Hippocampal formation (tissue), 2 donors: ENCODE measurements at places on chromosomes 12 and 14.

GRCh38 chr12:68280240-68280639 lies 26.8 kb upstream of the IL22 start:
- no peak for DNase-seq

GRCh38 chr12:69459477-69459876 lies 10.7 kb upstream of the FRS2 start:
- DNase-seq = peak; percentile 82

- no peak for DNase-seq
Observed at GRCh38 chr12:109589240-109589590, 15.6 kb downstream of the MVK start.

- DNase-seq = no peak
Observed at GRCh38 chr14:104421401-104421821, 158.2 kb upstream of the C14orf180 start.

GRCh38 chr12:72282721-72283120 lies 10.6 kb downstream of the TRHDE start:
- DNase-seq = peak; percentile 18

- no peak for DNase-seq
Observed at GRCh38 chr12:77256956-77257355, 191.6 kb upstream of the E2F7 start.

DNA sequence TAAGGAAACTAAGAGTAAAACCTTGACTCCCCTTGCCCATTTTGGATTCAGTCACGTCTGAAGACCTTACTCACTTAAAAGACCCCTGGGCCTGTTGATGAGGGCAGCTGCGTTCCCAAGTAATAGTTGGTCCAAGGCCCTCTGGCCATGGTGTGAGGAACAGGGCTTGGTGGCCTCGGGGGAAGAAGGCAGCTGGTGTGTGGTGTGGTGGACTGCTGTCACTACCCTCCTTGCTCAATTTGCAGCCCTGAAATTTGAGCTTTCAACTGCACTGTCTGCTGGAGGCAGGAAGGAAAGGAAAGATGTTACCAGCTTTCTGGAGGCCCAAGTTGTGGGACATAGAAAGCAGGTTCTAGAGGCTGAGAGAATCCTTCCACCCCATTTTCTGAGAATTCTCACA lies 128.2 kb downstream of the SLC38A6 start:
- DNase-seq = no peak

GRCh38 chr14:104964546-104964945 lies 13.6 kb downstream of the AHNAK2 start:
- DNase-seq = no peak

DNA sequence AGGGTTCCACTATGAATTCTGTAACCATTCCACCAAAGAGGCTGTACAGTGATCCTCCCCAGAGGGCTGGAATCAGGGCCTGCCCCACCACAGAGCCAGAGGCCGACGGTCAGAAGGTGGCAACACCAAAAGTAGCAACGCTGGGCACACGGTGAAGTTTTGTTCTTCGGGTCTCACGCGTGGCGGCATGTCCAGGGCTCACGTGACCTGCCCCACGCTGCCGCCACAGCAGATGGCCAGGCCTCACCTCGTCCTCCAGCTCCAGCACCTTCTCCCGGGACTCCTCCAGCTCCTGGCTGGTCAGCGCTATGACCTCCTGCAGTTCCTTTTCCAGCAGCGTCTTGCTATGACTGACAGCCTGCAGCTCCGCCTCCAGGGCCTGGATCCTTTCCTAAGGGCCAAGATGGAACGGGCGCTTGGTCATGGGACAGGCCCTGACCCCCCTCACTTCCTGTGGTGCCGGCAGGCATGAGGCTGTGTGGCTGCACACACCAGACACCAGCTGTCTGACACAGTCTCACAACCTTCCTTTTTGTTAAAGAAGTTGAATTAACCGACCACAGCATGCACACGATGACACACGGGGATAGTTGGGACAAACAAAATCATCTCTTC lies 22.4 kb upstream of the ANKLE2 start:
- DNase-seq = no peak

- DNase-seq = no peak
Observed at GRCh38 chr12:23699031-23699430, 250.4 kb downstream of the SOX5 start.

- DNase-seq = no peak
Observed at GRCh38 chr14:34436960-34437728, 24.9 kb downstream of the SPTSSA start.

GRCh38 chr12:52013626-52014310 lies 7.0 kb downstream of the TAMALIN start:
- DNase-seq = no peak

DNA sequence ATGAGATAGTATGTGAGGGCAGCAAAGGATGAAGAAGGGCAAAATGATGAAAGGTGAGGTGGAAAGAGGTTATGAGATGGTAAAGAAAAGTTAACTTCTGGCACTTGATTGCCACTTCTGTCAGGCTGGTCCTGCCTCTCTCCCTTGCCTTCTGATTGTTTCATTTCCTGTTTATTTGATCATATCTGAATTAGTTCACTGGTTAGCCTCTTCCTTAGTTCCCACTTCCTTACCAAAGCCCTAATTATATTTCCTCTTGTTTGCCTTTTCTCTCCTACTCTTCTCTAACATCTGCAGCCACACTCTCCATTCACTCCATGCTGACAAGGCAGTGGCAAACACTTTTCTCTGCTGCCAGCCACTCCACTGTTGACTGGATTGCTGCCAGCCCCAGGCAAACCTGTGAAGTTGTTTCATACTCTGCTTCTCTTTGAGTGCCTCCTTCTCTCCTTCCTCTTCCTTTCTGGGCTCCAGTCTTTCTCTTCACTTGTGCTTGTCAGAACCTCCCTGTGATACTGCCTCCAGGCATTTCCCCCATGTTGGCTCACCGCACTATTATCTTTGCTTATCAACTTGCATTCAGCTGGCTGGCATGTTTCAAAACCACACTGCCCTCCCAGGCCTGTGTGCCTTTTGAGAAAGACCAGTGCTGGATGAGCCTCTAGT lies 8.1 kb downstream of the PNP start:
- DNase-seq = peak; percentile 24

- DNase-seq = peak; percentile 25
Observed at GRCh38 chr14:73744175-73744867, 30.1 kb upstream of the PNMA1 start.

DNA sequence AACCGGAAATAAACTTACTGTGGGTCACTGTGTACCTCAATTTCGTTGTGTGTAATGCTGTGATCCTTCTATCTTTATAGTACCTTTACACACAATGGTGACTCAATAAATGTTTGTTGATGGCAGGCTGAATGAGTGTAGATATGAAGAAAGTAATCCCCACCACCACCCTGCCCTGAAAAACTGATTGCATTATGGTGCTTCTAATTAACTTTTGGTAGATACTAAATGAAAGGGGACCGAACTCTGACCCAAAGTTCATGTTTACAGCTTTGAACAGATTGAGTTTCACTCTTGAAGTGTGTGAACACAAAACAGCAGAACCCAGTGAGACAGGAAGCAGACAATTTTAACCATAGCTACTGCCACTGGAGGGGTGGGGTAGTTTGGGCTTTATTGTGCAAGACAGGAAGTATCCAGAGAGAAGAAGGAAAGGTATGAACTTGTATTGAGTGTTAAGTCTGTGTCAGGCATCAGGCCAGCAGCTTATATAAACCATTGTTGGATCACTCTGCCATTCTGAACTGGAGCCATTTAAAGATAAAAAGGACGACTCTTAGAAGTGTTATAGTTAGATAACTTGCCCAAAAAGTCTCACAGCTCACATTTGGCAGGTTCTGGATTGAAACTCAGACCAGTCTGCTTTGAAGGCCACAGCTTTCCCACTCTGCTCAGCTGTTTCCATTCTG lies 197.0 kb upstream of the AMIGO2 start:
- peak; percentile 1 for DNase-seq

DNA sequence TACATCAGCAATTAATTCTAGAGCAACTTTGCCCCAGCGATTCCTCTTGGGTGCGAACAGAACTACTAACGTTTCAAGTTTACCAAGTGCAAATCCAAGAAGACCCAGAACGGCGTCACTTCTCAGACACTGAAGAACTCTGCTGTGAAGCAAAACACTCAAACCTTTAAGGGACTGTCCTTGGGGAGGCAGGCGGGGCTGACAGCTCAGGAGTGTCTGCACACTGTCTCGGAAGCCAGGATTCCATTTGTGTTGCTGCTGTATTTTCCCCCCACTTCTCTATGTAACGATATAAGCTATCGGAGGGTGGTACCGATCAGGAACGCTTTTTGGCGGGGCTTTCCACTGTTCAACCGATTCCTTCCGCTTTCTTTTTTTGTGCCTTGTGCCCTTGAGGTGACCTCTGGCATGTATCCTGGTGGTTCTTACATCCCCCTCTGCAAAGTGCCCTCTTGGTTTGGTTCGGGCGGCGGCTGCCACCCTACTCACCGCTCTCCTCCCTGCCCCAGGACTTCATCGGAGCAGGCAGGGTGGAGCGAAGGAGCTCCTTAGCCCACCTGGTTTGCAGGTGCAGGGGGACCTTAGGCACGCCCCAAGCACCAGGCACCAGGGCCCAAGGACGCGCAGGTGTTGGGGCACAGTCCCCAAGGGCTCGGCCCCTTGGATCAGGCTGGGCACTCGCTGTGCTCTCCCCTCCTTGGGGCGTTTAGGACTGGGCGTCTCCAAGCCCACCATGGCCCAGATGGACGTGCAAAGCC lies 19.2 kb upstream of the MLXIP start:
- no peak for DNase-seq

- no peak for DNase-seq
Observed at GRCh38 chr12:32788405-32788804, 32.7 kb upstream of the YARS2 start.

DNA sequence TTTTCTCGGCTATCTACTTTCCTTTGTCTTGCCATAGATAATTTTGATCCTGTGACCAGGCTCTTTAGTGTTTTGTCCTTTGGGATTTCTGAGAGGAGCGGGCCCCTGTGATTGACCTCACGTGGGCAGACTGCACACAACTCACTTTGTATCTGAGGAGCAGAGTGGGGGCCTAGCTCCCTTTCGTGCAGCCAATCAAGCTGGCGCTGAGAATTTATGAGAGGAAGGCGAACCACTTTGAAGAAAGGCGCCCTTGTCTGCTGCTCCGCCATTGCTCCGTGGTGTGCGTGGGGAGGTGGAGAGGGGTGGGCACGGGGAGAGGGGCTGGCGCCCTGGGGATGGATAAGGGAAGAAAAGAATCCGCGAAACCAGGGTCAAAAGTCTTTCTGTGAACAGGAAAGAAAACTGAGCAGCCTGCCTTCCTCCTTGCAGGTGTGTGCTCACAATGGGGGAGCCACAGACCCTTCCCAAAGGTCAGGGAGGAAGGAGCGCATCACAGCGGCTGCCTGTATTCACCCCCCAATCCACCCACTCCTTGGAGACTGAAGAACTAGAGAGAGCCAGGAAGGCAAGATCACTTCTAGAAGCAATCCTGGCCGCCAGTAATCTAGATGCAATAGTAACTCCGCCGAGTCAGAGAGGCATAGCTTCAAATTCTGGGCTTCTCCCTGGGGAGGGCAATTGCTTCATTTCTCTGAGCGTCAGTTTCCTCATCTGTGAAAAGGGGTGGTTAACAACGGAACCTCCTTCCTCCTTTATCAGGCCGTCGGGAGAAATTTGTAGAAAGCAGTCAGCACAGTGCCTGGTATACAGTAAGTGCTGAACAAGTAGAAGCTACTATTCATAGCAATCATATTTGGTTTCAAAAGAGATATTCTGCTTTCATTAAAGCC lies 24.9 kb upstream of the MED13L start:
- DNase-seq = no peak

DNA sequence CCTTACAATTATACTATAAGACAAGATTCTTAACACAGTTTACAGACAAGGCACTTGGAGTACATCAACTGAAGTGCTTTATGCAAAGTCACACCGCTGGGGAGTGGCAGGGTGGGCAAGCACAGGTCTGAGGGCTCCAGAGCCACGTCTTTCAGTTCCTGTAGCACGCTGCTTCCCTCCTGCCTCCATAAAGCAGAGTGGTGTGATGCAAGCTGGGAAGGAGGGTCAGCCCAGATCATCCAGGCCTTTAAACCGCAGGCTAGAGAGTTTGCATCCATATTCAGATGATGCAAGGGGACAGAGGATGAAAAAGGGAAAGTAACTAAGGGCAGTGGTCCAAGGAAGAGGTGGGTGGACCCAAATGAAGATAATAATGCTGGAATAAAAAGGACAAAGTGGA lies 132.6 kb downstream of the ITPR2 start:
- no peak for DNase-seq

DNA sequence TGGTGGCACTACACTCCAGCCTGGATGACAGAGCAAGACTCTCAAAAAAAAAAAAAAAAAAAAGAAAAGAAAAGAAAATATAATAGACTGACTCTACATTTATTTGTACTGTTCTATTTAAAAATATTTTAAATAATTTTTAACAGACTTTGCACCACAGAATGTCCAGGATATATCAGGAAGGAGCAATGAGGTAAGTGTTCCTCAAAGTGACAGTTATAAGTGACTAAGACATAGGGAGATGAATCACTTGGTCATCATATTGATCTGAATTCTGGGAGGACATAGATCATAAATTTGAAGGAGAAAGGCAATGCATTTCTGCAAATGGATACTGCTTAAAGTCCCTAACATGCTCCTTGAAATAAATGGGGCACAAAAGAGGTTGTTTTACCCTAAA lies 221.5 kb downstream of the KCNC2 start:
- DNase-seq = no peak
